ENCODE measurements at places on chromosomes 12 and 14.

DNA sequence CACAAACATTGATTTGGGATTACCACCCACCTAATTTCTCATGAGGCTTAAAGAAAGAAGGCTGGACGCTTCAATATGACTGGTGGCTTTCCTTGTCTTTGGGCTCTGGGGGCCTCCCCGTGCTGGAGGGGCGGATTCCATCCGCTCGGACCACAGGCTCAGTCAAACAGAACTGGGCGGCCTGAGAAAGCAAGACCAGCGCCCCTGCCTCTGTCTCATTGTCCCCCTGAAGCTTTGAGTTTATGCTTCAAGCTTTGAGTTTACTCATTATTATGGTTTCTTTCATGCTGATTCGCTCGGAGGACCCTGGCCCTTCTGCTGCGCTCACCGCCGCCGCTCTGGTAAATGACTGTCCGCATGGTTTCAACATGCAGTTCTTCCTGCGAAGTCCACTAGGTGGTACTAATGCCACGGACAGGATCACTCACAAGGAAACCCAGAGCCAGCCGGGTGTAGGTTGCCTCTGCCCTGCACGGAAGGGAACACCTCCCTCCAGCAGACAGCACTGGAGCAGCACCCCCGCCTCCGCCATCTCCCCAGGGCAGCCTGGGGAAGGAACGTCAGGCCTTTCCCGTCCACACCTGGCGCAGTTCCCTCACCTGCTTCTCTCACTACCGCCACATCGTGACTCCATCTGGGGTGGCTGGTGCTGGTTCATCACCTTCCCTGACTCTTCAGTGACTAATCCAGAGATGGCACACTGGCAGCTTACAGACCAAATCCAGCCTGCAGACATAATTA, 13.2 kb upstream of the TIGAR start:
- DNase-seq = peak; percentile 42

DNA sequence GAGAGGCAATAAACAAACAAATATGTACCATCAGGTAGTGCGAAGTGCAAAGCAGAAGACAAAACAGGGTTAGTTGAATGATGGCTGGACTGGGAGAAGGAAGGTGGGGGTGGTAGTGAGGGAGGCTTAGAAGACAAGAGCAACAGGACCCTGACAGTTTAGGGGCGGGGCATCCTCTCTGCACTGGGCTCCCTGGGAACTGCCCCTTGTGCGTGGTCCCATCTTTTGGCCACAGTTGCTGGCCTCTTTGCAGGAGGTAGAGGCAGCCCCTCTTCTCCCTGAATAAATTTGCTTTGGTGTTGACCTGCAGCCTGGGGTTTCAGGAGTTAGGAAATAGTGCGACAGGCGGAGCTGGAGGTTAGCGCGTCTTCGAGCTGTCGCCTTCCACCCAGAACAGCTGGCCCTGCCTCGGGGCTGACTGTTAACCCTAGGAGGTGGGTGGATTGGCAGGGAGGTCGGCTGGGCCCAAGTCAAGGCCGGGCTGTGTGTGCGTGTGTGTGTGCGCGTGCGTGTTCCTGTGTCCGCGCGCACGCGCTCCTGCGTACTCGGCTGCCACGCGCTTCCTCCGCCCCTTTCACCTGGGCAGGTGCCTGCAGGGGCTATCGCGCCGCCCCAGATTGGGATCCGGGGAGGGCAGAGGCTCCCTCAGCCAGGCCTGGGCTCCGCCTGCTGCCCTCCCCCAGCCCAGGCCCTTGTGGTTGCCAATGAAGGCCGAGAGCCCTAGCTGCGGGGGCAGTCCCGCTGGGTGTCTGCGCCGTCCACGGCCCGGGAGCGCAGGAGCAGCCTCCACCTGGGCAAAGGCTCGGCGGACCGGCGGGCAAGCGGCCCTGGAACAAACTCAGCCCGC, 180.8 kb downstream of the ADCK1 start:
- DNase-seq = peak; percentile 40

DNA sequence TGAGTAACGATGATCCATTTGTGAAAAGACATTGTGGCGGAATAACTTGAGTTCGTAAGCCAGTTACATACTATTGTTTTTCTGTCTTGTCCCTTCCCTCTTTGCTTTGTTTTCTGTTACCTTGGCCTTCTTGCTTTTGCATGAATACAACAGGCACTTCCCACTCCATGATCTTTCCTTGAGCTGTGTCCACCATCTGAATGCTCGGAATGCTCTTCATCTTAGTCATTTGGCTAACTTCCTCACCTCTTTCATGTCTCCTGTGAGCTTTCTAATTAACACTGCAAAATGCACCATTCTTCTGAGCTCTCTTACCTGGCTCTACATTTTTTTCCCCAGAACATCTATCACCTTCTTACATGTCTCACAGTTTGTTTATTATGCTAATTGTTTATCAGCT, 10.0 kb downstream of the KNTC1 start:
- DNase-seq = no peak

- DNase-seq = no peak
Measured at GRCh38 chr12:124928912-124929530, 14.6 kb upstream of the UBC start.

DNA sequence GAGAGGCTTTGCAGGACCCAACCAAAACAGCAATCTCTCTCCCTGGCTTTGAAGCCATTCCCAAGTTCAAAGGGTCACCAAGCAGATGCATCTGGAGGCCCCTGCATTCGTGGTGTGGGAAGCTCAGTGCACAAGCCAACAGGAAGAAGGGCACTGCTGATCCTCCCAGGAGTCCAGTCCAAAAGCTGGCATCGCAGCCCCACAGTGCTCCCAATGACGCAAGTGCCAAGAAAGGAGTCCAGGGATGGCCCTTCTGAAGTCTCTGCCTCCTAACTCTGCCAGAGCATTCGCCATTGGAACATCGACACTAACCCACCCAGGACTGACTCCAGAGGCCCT, 25.1 kb downstream of the PXN start:
- DNase-seq = no peak

GRCh38 chr14:43729143-43729542, 777.9 kb downstream of the FSCB start:
- no peak for DNase-seq

GRCh38 chr12:44626883-44627282, 249.2 kb downstream of the NELL2 start:
- no peak for DNase-seq

DNA sequence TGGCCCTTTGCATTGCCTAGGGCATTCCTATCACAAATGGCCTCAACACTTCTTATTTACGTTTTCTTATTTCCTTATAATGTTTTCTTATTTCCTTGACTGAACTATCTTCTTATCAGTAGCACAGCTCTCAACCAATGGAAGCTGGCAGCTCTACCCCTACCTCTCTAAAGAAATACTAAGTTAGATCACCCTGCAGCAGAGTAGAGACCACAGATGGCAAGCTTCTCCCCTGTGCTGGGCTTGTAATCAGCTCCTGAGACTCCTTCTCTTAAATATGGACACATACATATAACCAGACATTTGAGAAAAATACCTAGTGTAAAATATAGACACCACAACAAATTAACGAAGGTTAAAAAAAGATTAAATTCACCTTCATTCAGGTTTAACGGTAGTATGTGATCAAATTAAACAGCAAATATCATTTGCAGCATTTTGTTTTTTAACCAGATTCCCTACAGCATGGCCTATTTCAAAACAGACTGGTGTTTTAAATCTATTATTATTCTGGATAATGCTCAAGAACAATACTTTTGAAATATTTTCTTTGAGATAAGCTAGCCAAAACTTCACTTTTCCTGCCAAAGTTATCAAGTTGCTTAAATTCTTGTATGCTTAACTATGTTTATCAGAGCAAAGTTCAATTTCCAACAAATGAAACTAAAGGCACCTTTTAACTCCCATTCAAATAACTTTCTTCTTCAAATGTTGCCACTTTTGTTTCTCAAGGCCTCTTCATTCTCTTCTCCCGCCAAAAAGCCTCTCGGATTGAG, 54.3 kb downstream of the SLC41A2 start:
- no peak for DNase-seq

DNA sequence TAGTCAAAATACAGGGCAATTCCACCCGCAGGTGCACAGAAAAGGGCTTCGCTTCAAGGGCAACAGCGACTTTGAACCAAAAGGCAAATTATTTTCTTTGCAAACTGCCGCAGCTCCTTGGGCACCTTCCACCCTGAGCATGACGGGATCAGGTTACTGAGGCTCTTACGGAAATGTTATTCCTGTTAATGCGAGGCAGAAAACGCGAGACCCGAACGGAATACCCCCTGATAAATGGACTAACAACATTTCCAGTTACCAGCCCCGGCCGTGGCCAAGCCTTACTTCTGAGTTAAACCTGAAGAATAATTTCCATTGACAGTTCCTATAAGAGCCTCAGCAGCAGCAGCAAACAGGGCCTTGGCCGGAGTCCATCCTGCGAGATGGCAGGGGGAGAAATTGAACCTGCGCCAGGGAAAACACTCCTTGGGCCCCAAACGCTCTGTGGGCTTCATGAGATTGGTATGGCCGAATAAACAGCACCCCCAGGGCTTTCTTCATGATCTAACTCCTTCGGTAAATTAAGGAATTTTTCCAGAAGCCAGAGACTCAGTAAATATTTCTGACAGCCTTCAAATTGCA, 70.0 kb upstream of the DICER1 start:
- DNase-seq = no peak

Data from anterior cingulate cortex (tissue), 58 donors.